CD4-positive, alpha-beta memory T cell (primary cell): ENCODE measurements at places on chromosomes 2 and 18.

DNA sequence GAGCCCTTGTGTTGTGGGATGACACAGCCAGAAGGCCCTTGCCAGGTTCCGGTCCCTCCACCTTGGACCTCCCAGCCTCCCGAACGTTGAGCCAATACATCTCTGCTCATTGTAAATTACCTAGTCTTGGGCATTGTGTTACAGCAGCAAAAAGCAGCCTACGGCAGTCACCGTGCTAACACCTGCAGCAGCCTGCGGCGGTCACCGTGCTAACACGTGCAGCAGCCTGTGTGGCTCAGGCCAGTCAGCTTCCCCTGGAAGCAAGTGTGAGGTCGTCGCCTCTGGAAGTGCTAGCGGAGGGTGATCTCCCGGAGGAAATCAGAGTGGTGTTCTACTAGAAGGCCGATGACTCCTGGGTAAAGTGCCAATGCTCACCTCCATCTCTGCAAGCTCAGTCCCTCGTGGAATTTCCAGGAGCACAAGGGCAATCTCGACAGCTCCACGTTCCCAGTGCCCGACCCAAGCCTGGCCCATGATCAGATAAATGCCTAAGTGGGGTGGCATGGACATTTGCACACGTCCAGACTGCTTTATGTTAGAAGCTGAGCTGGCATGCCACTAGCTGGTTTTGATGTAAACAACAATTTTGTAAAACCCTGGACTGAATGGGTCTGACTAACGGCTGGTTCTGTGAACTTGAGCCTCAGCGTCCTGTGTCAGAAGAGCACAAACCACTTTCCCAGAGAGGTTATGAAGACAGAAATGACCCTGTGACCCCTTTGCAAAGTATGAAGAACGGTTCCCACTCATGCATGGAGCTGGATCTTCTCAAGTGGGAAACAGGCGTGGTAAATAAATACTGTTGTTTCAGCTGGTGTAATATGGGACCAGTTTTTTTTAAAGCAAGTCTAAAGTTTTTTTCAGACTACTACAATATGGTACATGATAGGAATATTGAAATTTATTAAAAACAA, 11.4 kb upstream of the CNDP1 start:
- DNase-seq: no peak

GRCh38 chr2:222903234-222904220, 42.7 kb downstream of the ACSL3 start:
- DNase-seq: peak; percentile 29

- DNase-seq: no peak
Measured at GRCh38 chr2:143807671-143808070, 678.5 kb downstream of the ARHGAP15 start.

DNA sequence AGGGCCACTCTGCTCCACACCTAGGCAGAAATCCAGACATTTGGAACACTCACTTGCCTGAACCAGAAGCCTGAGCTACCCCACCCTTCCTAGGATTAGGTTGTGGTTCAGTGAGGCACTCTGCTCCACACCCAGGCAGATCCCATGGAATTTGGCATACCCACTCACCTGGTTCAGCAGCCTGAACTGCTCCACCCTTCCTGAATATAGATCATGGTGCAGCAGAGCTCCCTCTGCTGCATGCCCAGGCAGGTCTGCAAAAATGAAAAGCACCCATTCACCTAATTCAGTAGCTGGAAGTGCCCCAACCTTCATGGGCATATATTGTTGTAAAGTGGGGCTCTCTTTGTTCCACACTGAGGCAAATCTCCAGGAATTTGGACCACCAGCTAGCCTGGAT, 185.1 kb upstream of the CNTNAP5 start:
- no peak for DNase-seq

- DNase-seq: no peak
Measured at GRCh38 chr18:44979748-44980147, 299.1 kb downstream of the SETBP1 start.

DNA sequence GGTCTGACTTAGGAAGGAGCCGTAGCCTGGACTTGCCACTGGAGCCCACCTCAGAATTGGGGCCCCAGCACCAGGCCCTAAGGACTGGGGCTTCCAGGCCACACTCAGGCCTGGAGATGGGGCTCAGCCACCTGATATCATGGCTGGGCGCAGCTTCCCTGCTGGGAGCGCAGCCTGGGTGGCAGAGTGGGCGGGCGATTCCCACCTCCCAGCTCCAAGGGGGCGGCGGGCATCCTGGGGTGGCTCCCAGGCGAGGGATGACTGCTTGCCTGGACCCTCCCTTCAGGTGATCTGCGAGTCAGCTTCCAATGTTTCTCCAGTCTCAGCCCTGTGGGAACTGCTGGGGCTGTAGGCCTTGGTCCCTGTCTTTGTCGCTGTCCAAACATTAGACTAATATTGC, 20.1 kb downstream of the GPR35 start:
- no peak for DNase-seq

- DNase-seq: peak; percentile 84
Measured at GRCh38 chr18:9914584-9915290, 921 bp downstream of the VAPA start.

DNA sequence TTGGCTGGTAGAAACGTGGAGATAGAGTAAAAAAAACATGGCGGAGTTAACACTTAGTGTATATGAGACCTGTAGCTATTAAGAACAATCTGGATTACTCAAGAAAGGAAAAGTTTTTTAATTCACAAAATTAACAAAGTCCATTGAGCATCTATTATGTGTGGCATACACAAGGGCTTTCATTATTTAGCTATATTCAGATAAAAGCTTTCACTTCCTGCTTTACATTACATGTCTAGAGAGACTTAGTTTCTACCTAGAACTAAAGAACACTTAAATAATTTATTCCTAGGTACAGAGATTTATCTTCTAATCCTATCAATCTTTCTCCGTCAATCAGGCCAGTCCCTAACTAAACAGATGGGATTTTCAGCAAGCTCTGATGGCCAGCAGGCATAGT, 196.0 kb upstream of the SLC39A10 start:
- no peak for DNase-seq

- no peak for DNase-seq
Measured at GRCh38 chr2:179098080-179098689, 48.2 kb upstream of the CCDC141 start.

GRCh38 chr2:198135481-198135934, 331.1 kb downstream of the PLCL1 start:
- no peak for DNase-seq

- no peak for DNase-seq
Measured at GRCh38 chr2:225065882-225066281, 23.6 kb upstream of the DOCK10 start.

DNA sequence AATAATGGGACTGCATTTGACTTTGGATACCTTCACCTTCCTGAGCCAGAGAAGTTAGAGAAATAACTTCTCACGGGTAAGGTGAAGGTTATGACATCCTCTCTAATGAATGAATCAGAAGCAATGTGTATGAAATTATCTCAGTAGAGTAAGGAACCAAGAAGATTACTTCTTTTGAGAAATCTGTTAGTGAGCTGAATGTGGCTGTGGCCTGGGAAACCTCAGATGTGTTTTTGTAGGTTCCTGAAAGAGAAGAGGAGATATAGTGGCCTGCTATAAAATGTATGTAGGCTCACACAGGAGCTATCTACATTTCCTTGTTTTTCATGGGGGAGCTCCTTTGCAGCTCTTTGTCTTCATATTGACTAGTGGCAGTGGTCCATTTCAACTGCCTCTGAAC, 262.6 kb downstream of the CLIP4 start:
- no peak for DNase-seq

GRCh38 chr18:5969355-5969988, 74.2 kb upstream of the TMEM200C start:
- no peak for DNase-seq

DNA sequence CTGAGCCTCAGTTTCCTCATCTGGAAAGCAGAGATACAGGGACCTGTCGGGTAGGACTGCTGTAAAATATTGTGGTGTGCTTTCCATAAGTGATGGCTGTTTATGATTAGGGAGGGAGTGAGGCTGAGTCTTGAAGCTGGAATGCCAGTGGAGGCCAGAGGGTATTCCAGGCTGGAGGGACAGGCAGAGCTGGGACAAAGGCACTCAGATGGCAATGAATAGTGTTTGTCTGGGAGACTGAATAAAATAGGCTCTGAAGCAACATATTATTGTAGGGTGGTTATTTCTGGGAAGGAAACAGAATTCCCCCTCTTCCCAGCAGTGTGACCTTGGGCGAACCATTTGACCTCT, 120.7 kb downstream of the INHBB start:
- DNase-seq: no peak

DNA sequence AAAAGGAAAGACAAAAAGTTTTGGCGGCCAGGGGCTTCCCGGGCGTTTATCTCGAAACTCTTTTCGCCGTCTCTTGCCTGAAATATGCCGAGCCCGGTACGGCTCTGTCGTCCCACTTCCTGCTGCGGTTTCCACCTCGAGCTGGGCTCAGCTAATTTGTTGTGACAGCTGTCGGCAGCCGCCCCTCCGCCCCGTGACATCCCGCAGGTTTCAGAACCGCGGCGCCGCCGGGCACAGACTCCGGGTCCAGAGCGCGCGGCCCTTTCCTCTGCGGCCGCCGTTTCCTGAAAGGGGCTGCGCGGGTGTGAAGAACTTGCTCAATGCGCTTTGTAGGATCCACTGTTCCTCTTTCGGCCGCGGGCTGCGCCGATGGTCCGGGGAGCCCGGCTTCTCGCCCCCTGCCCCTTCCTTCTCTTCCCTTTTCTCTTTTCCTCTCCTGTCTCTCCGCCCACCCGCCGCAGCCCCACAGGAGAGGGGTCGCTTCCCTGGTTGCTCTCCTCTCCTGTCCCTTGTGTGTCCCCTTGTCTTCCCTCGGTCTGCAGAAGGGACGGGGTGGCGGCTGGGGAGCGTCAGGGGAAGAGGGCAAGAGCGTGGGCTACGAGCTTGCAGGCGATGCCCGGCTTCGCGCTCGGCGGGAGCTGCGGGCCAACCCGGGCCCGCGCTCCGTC, 648 bp downstream of the ARID5A start:
- DNase-seq: peak; percentile 92

- DNase-seq: no peak
Measured at GRCh38 chr2:145068509-145068908, 548.6 kb upstream of the ZEB2 start.

DNA sequence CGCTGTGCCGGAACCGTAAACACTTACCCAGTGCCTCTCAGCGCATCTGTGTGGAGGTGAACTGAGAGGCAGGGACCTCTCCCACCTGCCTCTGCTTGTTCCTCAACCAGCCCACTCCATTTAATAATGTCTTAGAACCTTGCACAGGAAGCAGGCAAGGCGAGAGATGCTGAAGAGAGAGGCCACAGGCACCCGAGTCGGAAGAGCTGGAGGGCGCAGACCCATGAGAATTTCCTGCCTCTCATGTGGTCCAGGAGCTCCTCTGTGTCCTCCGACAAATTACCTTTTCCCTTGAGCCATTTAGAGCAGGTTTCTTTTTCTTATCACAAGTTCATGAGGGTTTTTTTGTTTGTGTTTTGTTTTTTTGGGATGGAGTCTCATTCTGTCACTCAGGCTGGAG, 4.9 kb upstream of the RFX8 start:
- no peak for DNase-seq

- DNase-seq: no peak
Measured at GRCh38 chr2:223273995-223274394, 222.0 kb downstream of the KCNE4 start.

DNA sequence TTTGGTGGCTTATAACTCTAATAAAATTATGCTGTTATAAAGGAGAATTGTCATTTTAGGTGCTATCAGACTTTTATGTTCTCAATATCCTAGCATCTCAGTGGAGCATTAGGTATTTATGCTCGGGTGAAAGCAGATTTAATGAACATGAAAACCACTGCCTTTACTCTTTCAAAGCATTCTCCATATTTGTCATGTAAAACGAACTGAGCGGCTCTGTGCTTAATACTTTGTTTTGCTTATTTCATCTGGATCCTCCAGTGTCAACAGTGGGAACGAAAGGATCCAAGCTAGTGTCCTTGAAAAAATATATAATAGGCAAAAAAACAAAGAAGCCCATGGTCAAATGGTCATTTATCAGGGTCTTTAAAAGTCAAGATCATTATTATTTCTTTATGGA, 53.5 kb downstream of the THSD7B start:
- DNase-seq: no peak

DNA sequence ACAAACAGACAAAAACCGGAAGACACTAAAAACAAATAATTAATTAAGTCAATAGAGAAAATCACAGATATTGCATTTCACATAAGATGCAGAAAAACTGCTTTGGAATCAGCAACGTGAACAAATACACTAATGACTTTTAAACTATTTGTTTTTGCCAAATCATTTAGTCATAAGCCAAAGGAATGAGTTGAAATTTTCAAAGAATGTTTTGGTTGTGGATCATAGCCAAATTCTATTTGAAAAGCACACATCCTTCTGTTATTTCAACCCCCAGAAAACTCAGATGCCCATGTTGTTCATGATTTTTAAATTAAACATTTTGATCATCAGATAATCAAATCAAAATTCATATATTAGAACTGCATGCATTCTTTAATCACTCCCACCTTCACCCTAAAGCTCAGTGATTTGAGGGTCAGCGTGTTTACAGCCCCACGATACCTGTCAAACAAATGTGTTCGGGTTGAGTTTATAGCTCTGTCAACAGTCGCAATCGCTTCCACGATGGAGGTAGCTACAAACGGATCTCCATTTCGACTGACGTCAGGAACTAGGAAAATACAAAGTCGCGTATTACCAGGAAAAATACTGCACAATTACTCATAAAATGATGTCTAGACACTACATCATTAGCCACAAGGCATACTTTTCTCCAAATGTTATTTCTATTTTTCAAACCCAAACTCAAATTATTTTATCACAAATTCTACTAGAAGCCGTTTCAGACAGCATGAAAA, 90.2 kb downstream of the PXDN start:
- no peak for DNase-seq

DNA sequence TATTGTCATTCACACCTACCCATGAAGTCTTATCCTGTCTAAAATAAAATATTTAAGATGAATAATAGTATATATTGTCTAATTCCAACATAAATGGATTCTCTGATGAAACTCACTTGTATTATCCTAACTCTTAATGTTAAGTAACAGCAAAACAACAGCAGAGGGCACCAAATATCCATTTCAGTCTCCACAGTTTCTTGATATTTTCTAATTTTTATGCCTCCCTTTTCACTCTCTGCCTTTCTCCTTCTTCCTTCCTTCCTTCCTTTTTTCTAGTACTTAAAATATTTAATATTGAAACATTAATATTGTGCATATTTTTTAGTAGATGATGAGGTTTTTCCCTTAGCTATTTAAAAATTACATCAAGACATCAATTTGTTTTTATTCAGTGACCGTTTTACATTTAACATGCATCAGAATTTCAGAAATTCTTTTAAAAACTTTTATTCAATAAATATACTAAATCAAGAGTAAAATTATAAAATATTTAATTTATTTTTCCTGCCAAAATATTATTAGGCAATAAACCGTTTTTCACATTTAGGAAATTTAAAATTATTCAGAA, 97.6 kb downstream of the WDR7 start:
- DNase-seq: no peak

GRCh38 chr18:62437235-62438017, 85.4 kb upstream of the ZCCHC2 start:
- no peak for DNase-seq
